ENCODE measurements at places on chromosomes 3 and 15. TPM values are rescaled to one million over a fixed set of nuclear protein-coding genes. Genes with fewer than 3 reads are reported as not detected.

DNA sequence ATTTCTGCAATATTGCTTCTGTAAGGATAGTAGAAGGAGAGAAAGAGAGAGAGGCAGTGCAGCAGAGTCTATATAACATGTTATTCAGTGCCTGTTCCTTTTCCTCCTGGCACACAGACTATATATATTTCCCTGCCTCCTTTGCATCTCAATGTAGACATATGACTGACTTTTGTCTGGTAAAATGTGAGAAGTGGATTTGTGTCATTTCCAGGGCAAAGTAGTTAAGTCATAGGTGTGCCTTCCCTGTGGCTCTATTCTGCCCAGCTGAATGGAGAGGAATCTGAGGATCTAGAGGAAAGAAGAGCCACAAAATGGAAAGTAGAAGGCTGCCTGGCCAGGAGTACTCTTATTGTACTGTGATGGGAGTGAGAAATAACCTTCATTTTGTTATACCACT, 54.6 kb upstream of the CADPS start:
- DNase-seq: no peak

DNA sequence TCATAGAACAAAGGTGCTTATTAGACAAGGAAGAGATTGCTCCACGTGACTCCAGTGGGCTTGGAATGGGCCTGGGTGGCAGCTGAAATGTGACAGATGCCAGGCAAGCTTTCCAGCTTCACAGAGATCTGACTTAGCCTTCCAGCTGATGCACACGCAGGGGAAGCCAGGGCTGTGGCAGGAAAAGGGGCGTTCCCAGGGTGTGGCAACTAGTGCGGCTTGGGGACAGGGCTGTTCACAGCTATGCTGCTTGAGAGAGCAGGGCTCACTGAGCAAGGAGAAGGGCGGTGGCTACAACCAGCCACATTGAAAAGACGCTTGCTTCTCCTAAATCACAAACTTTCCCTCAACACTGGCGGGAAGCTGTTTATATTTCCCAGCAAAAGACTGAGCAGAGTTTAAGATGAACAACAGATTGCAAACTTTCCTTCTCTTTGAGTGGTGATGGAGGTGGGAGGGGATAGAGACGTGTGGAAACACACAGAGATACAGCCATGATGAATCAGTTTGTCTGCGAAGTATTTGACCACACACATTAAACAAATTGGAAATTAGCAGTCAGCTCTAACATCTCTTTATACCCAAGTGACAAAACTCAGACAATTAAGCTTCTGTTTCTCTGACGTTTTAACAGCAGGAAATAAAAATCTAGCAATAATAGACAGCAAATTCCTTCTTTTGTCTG, 127.5 kb downstream of the BDH1 start:
- DNase-seq: peak; percentile 36

DNA sequence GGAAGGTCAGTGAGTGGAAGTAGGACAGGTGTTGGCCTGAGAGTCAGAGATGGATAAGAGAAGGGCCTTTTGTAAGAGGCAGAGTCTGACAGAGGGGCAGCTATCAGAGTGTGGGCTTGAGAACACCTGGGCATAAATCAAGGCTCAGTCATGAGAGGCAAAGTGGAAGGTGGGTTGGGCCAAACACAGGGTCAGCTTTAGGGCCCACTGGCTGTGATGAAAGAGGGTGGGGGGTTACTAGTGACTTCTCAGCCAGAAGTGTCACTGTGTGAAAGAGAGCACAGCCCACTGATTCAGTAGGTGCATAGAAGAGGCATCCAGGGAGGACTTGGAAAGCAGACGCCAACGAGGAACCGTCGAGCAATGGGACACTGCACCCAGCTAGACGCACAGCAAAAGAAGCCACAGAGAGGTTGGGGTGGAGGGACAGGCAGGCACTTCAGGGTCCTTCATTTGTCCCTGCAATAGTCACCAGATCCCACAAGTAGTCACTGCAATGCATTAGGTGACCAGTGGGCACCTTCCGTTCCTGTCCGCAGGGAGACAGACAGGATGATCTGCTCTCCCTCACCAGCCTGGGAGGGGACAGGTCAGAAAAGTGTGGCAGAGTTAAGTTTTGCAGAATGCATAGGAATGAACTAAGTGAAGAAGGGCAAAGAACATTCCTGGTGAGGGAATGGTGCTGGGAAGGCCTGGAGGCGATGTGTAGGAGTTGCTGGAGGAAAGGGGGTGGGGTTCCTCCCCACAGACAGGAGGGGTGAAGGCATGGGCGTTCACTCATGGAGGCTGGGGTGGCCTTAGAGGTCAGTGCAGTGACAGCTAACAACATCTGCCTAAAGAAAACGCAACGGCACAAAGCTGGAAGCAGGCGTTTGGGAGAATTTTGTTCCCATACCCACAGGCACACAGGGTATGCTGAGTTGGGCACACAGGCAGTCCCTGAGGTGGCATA, 36.3 kb downstream of the MESD start:
- DNase-seq: peak; percentile 35

- peak; percentile 43 for DNase-seq
These were observed 643 bp upstream of the RNU5B-1 start for GRCh38 chr15:65303687-65304380.

DNA sequence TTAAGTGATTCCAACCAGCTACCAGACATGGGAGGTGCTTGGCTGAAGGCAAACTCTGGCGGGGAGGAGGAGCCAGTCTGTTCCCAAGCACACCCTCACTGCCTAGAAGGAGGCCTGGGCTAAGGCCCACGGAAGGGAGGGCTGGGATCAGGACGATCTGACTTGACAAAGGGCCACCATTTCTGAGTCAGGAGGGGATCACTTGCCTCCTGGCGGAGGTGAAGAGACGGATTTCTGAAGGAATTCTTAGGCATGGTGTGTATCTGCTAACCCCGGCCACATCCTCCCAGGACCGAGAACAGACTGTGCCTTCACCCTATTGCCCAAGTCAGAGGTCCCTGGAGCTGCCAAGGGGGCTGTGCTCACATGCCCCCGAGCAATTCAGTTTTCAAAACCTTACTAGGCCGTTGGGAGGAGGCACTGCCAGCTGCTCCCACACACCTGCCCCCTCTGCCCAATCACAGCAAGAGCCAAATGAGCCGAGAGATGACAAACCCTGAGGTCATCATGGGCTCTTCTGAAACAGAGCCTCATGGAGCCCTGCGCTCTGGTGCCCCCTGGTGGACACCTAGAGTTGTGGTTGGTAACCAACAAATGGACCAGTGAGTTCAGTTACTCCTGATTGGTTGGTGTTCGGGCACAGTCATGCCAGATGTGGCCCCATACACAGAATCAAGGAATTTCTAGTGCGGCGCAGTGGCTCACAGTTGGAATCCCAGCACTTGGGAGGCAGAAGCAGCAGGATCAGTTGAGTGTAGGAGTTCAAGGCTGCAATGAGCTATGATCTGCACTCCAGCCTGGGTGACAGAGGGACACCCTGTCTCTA, 6.5 kb upstream of the TNK2 start:
- DNase-seq: peak; percentile 97

GRCh38 chr3:59677747-59678702, 628.2 kb upstream of the CFAP20DC start:
- DNase-seq: no peak

DNA sequence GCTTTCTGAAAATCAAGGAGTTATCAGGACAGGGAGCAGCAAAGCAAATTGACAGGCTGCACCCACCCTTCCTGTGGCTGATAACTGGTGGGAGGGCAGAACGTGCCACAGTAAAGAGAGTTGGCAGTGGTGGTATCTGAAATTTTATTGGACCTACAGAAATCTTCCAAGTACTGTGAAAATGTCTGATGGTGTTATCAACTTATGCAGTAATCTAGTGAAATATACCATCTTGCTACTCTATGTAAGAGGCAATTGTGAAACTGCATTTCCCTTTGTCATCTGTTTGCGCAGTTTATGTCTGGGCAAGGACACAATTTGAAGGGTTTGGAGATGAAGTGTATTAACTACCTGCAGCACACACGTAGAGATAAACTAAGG, 1.5 kb downstream of the PLCL2 start:
- no peak for DNase-seq

DNA sequence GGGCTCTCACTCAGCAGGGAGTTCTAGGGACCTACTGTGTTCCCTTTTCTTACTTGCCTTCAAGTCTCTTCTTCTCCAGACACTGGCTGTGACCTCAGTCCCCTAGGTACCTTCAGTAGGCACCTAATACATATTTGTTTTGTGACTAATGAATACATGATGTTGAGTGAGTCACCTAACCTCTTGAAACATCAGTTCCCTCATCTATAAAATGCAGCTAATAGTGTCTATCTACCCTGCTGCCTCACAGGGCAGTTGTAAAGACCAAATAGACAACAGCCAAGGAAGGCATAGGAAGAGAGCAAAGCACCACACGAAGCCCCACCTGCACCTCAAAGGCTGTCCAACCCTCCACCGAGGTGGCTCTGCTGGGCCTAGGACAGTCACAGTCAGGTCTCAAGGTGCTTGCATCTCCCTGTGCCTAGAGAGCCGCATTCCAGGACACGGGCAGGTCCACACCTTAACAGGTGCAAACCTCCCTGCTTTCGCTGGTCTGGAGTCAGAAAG, 29.1 kb downstream of the DAPK2 start:
- peak; percentile 49 for DNase-seq

The CHRFAM7A gene
- not detected for polyA plus RNA-seq

The CLCN2 gene
- polyA plus RNA-seq: 5.8 TPM

GRCh38 chr3:156033428-156033827, 87.0 kb upstream of the KCNAB1 start:
- no peak for DNase-seq

The LRRC34 gene
- 0.60 TPM for polyA plus RNA-seq

GRCh38 chr3:139546772-139547171, 7.2 kb upstream of the RBP1 start:
- no peak for DNase-seq

The FSD2 gene
- not detected for polyA plus RNA-seq

GRCh38 chr3:152021951-152022461, 148.6 kb downstream of the SUCNR1 start:
- DNase-seq: peak; percentile 32

The CRYBG3 gene
- 4.9 TPM for polyA plus RNA-seq

The GFM1 gene
- polyA plus RNA-seq: 12.4 TPM

DNA sequence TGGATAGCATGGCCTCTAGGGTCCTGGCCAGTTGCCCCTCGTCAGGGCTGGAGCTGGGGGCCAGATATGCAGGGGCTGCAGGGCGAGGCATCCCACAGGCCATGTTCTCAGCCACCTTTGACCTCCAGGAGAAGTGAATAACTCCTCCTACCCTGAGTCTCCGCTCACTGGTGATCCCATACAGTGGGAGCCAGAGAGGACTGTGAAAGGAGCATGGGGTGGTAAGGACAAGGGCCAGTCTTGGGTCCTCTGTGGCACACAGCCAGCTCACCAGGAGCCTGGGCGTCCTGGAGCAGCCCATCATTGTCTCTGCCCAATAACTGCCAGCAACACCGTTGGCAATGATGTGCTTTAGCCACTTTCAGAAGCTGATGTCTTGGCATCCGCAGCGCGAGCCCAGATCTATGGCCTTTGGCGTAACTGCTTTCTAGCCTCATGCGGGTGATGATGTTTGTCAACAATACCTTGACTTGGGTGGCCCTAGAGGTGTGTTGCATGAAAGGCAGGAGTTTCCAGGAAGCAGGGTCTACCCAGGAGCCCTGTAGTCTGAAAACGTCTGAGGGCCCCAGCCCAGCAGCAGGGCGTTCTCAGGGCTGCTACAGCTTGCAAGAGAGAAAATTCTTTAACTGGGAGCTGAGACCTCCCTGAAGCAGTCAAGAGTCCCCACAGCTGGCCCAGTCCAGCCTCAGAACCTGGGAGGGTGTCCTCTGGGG, 61.1 kb upstream of the IQSEC1 start:
- DNase-seq: no peak

DNA sequence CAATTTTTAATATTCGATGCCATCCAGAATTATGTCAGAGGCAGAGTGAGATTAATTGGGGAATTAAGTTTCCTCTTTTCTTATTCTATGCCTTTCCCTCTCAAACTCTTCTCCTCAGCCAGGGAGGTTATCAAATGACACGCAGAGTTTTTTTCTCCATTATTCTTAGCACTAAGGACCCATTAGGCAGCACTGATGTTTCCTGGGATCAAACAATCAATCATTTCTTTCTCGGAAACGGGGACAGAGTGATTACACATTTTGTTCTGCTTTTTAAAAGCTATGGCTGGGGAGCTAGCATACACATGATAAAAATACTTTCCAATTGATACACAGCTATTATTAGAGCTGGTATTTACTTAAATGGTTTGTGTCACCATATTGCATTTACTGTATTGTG, 35.3 kb upstream of the PSMD6 start:
- no peak for DNase-seq

- peak; percentile 68 for DNase-seq
These were observed 19.1 kb downstream of the SLC12A6 start for GRCh38 chr15:34318277-34319079.

The ST8SIA2 gene
- polyA plus RNA-seq: not detected

The NANOGP8 gene
- polyA plus RNA-seq: not detected

DNA sequence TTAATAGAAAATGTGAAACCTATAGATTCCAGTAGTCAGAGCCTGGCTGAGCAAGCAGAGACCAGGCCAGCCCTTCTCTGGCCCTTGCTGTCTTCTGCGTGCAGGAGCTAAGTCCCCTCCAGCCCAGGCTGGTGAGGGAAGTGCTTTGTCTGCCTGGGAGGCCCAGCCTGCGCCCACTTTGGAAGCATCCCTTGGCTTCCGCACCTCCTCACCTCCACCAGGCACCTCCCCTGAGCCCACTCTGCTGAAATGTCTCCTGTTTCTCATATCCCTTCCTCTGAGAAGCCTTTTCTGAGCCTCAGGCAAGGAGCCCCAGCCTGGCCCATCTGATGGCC, 45.3 kb downstream of the ALDH1L1 start:
- no peak for DNase-seq

The FETUB gene
- polyA plus RNA-seq: not detected

DNA sequence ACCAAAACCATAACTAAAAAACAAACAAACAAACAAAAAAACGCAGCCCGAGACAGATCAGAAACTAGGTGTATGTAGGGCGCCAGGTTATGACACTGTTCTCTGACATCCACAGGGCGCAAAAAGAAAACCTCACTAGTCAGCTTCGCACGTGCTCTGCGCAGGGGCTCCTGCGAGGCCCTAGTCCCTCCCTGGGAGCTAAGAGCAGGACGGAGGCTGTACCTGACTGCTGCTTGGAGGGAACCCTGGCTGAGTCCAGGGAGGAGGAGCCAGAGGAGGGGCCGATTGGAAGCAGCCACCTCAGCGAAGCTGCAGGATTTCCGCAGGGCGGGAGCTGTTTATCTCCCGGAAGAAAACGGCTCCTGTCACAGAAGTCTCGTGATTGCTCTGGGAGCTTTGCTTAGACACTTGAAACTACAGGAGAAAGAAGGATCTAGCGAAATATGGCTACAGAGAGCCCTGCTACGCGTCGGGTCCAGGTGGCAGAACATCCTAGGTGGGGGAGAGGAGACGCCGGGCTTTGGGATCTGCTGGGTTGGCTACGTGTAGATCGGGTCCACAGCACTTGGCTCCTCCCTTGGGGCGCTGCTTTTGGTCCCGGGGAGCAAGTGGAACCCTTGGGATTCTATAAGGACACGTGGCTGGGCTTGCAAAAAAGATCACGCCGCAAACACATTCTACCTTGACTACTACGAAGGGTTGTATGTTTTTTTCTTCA, at the start of gene GALK2:
Gene GALK2 (plus strand): TSS at position 368 of the 718 bp plus-strand sequence. CDS start 76 bp downstream, at position 444.
- DNase-seq: peak; percentile 78

- no peak for DNase-seq
These were observed 184.5 kb downstream of the ZPLD1 start for GRCh38 chr3:102619361-102619760.

The TTLL13 gene
- polyA plus RNA-seq: 0.10 TPM

- no peak for DNase-seq
These were observed 78.8 kb downstream of the SOX2 start for GRCh38 chr3:181790561-181790960.
